ENCODE measurements at places on chromosomes 7 and 10.

DNA sequence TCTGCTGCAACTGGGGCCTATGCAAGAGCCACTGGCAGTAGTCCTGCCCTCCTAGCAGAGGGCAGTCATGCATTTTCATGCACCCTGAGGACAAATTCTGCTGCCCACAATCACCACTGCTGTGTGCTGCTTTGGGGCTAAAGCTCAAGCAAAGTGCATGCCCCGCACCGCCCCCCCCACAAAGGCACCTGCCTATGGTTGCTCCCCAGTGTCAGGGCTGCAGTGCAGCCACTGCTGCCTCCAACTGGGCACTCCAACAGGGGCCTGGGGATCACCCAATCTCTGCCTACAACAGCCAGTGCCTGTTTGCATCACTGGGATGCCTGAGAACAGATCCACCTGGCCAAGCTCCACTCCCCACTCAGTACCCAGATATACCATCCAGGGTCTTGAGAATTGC, 417.0 kb downstream of the HTR7 start:
- DNase-seq = no peak

GRCh38 chr7:81098213-81098612, 179.4 kb upstream of the SEMA3C start:
- no peak for DNase-seq

GRCh38 chr10:131085091-131085860, 226.2 kb downstream of the TCERG1L start:
- no peak for DNase-seq

GRCh38 chr7:40851001-40851400, 716.2 kb downstream of the SUGCT start:
- DNase-seq = no peak

GRCh38 chr10:77939561-77940001, 13.0 kb upstream of the DLG5 start:
- no peak for DNase-seq

DNA sequence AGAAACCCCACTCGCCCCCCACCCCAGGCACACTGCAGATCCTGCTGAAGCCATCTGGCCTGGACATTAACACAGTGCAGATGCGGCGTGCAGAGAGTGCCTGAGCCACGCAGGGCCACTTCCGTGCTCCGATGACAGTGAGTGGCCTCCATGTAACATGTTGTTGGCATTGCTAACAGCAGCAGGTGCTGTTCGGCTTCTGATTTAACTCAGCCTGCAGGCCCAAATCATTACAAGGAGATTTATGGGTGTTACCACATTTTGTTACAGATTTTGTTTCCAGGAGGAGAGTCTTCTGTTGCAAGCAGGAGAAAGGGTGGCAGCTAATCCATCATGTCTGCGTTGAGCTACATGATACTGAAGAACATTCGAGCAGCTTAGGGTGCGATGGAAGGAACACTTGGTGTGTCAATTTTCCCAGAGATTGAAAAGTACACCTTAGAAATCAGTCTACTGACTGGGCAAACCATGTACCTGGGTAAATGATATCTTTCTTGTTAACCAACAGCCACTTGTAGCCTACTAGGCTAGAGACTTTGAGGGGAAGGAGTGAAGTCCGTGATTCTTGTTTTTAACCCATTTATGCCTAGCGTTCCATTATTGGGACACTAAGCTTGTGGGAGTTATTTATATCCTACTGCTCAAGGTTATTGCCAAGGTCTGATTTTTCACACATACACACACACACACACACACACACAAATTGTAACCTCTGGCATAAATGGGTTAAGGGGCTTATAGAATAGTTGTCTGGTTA, 90.0 kb downstream of the JCAD start:
- DNase-seq = no peak

GRCh38 chr7:142867097-142867378, 12.2 kb downstream of the EPHB6 start:
- no peak for DNase-seq

- no peak for DNase-seq
Observed at GRCh38 chr7:100679927-100680575, 6.5 kb downstream of the GNB2 start.

DNA sequence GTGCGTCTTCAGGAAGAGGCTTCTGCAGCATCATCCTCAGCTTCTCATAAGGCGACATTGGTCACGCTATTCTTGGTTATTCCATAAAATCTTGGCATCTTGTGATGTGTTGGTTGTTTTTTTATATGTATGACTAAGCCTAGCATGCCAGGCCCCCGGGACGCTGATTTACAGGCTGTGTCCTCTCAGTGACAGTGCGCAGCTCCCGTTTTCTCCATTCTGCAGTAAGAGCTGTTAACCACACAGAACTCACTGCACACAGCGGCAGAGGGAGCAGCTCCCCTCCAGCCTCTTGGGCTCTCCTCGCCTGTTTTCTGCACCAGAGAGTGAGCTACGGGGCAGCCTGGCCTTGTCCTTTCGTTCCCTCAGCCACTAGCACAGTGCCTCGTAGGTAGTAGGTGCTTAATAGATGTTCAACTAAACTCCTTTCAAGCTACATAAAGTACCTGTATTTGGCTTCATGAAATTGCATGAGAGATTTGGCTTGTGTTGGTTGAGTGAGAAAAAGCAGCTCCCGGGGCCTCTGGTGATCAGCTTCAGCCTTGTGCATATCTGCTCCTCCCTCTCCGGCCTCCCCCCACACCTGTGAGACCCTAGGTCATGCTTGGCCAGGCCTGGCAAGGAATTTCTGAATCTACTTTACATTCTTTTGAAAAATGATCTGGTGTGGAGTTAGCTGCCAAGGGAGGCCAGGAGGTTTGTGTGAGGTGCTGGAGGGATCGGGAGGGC, 116.2 kb downstream of the WDR37 start:
- no peak for DNase-seq

DNA sequence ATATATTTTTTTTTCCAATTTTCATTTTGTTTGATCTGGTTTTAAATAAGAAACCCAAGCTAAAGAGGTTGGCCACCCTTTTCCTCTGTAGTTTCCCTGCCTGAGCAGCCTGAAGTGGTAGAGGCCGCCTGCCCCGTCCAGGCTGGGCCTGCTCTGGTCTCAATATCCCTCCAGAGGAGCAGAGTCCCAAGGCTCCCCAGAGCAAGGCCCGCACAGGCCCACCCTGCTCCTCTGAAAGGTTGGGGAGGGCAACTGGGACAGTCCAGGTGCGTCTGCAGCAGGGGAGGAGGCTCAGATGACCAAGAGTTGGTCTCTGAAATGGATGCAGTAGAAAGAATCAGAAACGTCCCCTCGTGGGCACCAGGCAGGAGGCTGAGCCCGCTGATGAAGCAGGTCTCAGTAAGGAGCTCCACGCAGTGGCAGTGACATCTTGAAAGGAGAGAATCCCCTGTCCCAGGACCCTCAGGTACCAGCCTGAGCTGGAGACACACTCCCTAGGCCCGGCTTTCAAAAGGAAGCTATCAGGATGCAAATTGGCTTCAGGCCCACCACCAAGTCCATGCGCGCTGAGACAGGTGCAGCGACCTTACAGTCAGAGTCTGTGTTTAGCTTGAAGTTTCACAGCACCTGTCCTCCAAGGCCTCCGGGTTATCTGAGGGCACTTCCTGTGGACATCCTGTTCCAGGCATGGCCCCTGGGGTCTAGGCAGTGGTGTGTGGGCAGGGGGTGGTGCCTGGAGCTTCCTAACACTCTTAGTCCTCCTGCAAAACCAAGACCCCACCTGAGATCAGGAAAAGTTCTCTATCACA, 37.7 kb downstream of the EN2 start:
- DNase-seq = no peak

DNA sequence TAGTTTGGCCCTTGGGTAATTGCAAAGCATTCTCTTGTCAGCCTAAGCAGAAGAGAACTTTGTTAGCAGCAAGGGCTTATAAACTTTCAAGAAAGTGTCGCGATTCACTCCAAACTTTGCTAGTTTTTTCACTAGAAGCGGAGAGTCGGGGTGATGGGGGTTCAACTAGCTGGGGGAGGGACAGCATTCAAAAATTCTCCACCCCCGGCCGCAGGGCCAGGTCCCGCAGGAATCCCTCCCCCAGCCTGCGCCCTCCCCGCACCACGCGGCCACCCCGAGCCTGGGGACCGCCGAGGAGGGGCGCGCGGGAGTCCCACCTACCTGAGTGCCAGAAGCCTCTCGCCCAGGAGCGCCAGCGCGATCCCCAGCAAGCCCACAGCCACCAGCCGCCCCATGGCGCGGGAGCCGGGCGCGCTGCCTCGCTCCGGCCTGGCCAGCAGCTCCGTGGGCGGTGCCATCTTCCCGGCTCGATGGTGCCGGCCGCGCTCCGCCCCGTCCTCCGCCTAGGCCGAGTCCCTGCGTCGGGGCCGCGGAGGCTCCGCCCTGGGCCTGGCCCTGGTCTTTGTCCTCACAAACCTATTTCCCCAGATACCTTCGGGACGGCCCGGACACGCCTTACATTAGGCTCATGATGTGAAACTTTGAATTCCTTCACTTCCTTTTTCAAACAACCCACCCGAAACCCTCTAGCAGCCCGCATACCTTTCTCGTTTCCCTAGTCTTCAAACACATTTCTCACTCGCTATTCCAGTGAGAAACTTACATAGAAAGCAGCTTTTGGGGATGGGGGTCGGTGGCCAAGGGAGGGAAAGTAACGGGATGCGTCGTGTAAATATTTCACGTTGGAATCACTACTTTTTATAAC, at the start of gene PON2:
PON2 (minus strand) TSS at position 472 of the 865 bp plus-strand sequence; CDS start at position 395, 77 bp downstream.
- DNase-seq = peak; percentile 85

DNA sequence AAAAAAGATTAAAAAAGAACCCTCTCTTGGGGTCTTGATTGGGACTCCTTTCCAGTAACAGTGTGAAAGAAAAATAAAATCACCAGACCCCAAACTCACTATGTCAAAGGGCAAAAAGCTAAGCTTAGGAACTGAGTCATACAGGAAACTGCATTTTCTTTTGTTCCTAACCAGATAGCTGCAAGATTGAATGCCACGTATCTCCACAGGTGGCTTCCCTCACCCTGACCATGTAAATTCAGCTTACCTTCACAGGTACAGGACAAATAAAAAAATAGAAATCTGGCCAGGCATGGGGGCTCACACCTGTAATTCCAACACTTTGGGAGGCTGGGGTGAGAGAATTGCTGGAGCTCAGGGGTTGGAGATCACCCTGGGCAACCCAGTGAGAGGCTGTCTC, 32.5 kb upstream of the EIF4H start:
- no peak for DNase-seq

DNA sequence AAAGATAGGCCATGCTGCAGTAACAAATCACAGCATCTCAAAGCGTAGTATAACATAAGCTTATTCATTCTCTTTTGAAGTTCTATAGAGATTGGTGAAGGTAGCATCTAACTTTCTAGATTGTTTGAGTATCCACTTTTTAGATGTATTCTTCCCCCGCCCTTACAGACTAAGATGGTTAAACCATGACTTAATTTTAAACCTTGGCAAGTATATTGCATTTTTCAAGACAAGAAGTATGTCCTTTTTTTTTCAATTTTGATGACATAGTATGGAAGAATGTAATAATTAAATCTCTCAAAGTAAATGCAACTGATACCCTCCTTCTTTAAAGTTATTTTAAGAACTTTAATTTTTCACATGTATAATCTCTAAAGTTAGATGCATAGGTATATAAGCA, 190.0 kb downstream of the KCND2 start:
- no peak for DNase-seq

GRCh38 chr10:99859585-99859984, 77.1 kb downstream of the ABCC2 start:
- DNase-seq = no peak

DNA sequence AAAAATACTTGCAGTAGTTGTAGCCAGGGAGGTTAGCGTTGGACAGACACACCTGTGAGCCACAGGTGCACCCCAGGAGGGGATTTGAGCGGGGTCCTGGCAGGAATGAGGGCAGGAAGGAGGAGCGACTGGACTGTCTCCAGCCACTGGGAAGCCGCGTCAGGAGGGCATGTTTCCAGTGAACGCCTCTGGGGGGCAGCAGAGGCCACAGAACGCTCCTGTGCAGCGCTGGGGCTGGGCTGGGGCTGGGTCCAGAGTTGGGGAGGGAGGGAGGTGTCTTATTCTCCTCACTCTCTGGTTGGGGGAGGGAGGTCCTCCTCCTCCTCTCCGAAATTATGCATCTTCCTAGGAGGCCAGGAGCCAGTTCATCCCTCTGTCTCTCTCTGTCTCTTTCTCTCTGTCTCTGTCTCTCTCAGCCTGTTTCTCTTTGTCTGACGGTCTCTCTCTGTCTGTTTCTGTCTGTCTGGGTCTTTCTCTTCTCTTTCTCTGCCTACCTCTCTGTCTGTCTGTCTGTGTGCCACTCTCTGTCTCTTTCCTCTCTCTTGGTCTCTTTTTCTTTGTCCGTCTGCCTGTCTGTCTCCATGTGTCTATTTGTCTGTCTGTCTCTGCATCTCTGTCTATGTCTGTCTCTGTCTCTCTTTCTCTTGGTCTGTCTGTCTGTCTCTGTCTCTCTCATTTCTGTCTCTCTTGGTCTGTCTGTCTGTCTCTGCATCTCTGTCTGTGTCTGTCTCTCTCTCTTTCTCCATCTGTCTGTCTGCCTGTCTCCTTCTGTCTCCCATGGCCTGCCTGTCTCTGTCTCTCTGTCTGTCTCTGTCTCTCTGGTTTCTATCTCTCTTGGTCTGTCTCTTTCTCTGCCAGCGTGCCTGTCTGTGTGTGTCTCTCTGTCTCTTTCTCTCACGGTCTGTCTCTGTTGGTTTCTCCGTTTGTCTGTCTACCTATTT, 9.9 kb upstream of the PSMG3 start:
- DNase-seq = peak; percentile 84

All from type B pancreatic cell (in vitro differentiated cells).